Endodermal cell (in vitro differentiated cells): ENCODE measurements at places on chromosomes 2 and 18. TPM values are rescaled to one million over a fixed set of nuclear protein-coding genes. Genes with fewer than 3 reads are reported as not detected.

DNA sequence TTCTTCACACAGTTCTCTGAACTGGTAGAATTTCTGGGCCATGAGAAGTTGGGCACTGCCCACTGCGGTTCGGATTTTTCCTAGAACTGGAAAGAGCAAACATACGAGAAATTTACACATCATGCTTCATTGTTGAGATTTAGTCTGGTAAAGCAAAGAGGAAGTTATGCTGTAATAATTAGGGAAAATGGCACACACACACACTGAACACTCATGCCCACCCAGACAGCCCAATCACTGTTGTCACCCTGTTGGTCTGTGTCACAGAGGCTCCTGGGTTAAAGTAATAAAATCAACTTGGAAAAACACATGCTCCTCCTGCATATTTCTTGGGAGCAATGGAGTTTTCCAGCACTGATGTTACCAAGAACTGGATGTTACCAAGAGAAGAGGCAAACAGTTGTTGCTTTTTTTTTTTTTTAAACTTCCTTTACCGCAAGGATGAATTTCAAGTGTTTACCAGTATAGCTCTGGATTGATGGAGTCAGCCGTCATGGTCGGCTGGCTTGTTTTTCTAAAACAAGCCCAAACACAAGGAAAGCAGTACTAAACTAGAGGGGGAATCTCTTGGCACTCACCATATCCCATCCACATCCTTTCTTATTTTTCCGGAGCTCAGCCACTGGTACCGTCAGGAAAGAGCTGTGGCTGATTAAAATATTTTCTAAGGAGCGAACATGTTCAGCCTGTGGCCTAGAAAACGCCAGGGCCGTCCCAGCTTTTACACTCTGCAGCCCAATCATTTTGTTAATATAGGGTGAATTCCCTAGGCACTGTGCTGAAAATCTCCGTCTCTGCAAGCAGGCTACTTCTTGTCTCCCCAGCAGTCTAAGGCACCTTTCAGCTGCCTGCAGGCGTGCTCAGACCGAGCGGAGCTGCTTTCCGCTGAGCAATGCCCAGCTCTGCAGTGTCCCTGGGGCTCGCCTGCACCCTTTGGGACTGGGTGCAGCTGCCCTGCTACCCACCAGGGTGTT, 58.9 kb downstream of the TGIF1 start:
- peak; percentile 73 for DNase-seq
- H3K4me3 ChIP-seq = no peak overlapping the region
- no peak overlapping the region for H3K27ac ChIP-seq
- H3K27me3 ChIP-seq = no peaks in the 10 kb centered on the region
- H3K36me3 ChIP-seq = no peaks in the 10 kb centered on the region

GRCh38 chr2:61534926-61535325, 3.2 kb downstream of the XPO1 start:
- DNase-seq = no peak
- no peaks in the 10 kb centered on the region for H3K27me3 ChIP-seq
- peaks cover 26% of the 10 kb centered on the region for H3K36me3 ChIP-seq
- H3K27ac ChIP-seq = no peak overlapping the region

GRCh38 chr2:179884193-179884592, 22.8 kb upstream of the ZNF385B start:
- H3K27me3 ChIP-seq = no peaks in the 10 kb centered on the region
- no peaks in the 10 kb centered on the region for H3K36me3 ChIP-seq
- H3K4me3 ChIP-seq = no peak overlapping the region
- H3K27ac ChIP-seq = no peak overlapping the region
- no peak for DNase-seq

DNA sequence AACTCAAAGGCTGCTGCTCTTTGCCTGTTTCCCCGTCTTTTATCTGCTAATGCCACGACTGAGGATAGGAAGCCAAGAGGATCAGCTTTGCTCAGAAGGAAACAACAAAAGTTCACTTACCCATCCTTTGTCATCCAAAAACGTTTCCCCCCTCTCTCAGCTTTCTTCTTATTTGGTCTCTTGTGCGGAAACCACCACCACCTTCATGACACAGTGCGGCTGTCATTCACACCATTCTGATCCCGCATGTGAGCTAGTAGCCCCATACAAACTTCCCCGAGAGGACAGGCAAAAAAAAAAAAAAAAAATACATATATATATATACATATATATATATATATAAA, 656 bp downstream of the LRRTM4 start:
- no peaks in the 10 kb centered on the region for H3K36me3 ChIP-seq
- no peak for DNase-seq
- peak overlapping the region; percentile 48 for H3K27ac ChIP-seq
- no peaks in the 10 kb centered on the region for H3K27me3 ChIP-seq
- H3K4me3 ChIP-seq = peak overlapping the region; percentile 38

Gene FEV
- not detected in 3 replicates for total RNA-seq

Gene ERBB4
- 154 to 486 TPM (median 166 TPM) in 3 replicates for total RNA-seq

Gene KHK
- 3.3 and 6.0 TPM in 2 replicates for total RNA-seq

GRCh38 chr2:74835831-74836674, 2.1 kb downstream of the HK2 start:
- H3K4me1 ChIP-seq = peaks cover 4% of the 10 kb centered on the region
- peaks cover 4% of the 10 kb centered on the region for H3K27me3 ChIP-seq
- peak overlapping the region; percentile 83 for H3K4me3 ChIP-seq
- no peak overlapping the region for H3K27ac ChIP-seq
- no peaks in the 10 kb centered on the region for H3K36me3 ChIP-seq
- DNase-seq = peak; percentile 65

GRCh38 chr18:11985586-11985985, 4.3 kb downstream of the IMPA2 start:
- H3K4me1 ChIP-seq = peaks cover 11% of the 10 kb centered on the region
- no peaks in the 10 kb centered on the region for H3K36me3 ChIP-seq
- no peaks in the 10 kb centered on the region for H3K27me3 ChIP-seq
- no peak for DNase-seq
- no peak overlapping the region for H3K4me3 ChIP-seq
- H3K27ac ChIP-seq = no peak overlapping the region

DNA sequence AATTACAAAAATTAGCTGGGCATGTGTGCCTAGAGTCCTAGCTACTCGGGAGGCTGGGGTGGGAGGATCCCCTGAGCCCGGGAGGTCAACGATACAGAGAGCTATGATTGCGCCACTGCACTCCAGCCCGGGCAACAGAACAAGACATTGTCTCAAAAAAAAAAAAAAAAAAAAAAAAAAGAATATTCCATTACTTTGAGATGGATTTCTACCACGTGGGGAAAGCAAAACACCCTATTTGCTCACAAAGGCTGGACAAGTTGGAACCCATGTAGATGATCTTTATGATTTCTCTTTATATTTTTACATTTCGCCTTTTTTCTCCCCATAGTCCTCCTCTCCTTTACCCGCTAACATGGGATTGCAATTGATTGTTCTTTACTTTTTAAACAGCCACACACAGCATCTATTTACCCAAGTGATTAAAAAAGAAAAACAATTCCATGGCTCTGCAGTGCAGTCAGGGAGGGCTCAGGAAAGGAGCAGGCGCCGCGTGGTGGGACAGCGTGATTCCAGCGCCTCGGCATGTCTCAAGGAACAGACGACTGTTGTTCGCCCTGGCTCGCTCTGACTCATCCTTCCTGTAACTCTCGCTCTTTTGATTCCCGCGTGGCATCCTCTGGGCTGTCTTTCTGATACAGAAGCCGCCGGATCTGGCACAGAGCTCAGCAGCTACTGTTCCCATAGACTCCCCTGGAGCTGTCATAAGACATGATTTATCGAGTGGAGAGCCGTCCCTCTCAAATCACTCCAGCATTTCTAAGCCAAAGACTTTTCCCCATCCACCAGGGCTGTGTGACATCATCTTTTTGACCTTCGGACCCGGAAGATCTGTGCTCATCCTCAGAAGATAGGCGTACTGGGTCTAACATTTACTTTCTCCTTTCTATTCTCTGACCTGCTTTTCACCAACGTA, 230.4 kb upstream of the AGAP1 start:
- peak overlapping the region; percentile 87 for H3K27ac ChIP-seq
- no peaks in the 10 kb centered on the region for H3K4me1 ChIP-seq
- H3K27me3 ChIP-seq = no peaks in the 10 kb centered on the region
- H3K36me3 ChIP-seq = no peaks in the 10 kb centered on the region

DNA sequence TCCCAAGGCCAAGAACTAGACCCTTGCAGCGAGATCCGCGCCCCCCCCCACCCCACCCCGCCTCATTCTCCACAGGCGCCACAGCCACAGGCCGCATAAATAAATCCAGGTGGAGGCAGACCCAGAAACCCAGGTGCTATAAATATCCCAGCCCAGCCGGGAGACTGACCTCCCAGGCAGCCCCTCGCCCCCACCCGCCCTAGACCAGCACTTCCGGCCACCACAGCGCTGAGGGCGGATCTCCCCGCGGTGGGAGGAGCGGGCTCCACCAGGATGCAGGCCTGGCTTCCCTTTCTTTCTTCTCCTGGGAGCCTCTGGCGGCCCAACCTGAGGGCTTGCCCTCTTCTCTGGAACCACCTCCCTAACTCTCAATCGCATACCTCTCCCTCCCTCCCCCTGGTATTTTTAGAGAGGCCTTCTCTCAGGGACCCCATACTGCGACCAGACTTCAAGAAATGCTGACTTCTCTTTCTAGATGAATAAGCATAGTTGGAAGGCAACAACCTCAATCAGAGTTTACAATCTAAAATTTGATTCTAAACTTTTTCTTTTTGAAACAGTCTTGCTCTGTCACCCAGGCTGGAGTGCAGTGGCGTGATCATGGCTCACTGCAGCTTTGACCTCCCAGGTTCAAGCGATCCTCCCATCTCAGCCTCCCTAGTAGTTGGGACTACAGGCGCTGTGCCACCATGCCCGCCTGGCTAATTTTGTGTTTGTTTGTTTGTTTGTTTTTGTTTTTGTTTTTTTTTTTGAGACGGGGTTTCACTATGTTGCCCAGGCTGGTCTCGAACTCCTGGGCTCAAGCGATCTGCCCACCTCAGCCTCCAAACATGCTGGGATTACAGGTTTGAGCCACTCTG, 55.0 kb downstream of the PKDCC start:
- DNase-seq = peak; percentile 98
- no peak overlapping the region for H3K4me3 ChIP-seq
- H3K36me3 ChIP-seq = no peaks in the 10 kb centered on the region
- H3K4me1 ChIP-seq = peaks cover 3% of the 10 kb centered on the region
- peak overlapping the region; percentile 72 for H3K27ac ChIP-seq
- H3K27me3 ChIP-seq = no peaks in the 10 kb centered on the region

GRCh38 chr2:146457221-146457620, 1387.6 kb upstream of the ACVR2A start:
- H3K4me3 ChIP-seq = no peak overlapping the region
- DNase-seq = no peak
- no peak overlapping the region for H3K27ac ChIP-seq
